Epithelial cell of esophagus (primary cell): ENCODE measurements at places on chromosomes 1 and 21.
A peak's percentile ranks its signal among the peaks of the same experiment; 100 is the strongest.

- no peak for DNase-seq
These were observed 8.5 kb downstream of the MAP10 start for GRCh38 chr1:232813760-232814159.

DNA sequence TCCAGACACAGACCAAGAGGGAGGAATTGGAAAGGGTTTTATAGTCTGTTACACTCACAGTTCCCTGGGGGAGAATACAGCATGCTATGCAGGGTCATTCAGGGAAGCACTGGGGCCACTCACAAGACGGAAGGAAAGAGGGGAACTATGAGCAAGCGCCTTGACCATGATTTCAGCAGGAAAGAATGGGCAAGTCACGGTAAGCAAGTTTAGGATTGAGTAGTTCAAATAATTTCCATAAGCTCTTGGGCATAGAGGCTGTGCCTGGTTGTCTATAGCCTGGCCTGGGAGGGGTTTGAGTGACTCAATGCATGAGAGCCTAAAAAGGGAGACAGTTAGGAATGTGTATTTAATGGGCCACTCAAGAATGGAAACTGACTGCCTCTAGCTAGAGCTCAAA is 176.7 kb downstream of the TTLL7 start:
- DNase-seq = no peak

GRCh38 chr1:184014271-184014670 is 23.3 kb downstream of the COLGALT2 start:
- no peak for DNase-seq

DNA sequence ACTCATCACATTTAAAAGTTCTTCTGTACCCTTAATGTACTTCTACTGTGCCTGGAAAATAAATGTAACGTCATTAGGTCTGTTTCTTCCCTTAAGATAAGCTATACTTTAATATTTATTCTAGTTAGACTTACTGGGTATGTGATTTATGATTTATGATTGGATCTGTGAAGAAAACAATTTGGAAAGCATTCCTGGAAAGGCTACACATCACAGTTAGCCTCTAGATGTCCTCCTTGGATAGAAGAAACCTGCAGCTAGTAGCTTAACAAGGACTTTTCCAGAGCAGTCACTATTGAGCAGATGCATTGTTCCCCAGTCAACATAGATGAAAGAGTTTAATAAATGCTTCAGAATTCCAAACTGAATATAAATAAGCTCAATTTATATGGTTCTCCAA is 22.2 kb upstream of the ABL2 start:
- DNase-seq = peak; percentile 58

DNA sequence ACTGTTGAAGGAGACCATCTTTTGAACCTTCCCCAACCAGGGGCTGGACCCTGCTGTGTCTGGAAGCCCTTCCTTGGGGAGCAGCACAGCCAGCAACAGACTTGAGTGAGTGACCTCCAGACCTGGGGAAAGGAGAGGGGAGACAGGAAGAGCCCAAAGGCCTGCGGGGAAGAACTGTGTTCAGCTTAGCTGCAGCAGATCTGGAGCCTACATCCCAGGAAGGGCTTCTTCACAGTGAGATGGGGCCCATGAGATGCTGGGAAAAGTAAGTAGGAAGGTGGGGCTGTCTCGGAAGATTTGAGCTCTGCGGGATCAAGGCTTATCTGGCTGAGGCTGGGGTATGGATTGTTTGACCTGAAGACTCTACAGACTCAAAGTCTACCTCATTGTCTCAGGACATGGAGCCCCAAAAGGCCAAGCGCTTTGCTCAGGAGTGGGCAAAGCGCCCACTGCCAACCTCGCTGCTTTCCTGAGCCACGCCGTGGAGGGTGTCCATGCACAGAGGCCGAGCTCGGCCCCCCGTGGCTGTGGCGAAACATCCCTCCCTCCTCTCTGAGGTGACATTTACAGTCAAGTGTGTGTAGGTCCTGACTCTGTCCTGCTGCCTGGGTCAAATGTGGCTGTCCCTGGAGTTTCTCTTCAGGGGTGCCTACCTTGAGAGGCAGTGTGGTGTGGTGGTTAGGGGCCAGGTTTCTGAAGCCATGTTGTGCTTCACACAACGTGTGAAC is 24.5 kb downstream of the SPOCD1 start:
- no peak for DNase-seq

GRCh38 chr1:169809370-169810095 is 14.8 kb upstream of the METTL18 start:
- DNase-seq = peak; percentile 51

DNA sequence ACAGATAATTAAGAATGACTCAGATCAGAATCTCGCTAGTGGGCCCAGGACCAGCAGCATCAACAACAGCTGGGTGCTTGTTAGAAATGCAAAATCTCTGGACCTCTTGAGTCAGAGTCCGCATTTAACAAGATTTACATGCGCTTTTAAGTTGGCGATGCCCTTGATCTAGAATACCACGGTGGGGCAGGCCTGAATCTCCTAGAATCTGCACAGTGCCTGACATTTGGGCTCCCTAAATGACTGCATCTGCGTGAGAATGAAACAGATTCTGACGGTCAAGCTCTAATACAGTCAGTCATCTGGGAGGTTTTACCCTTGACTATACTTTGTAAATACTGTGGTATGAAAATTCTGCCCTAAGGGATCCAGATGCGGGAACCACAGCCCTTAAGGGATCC is 17.2 kb upstream of the RAB29 start:
- DNase-seq = no peak

- peak; percentile 84 for DNase-seq
These were observed 8.7 kb upstream of the CADM3 start for GRCh38 chr1:159162516-159163265.

GRCh38 chr1:220516014-220516721 is 11.8 kb upstream of the MARK1 start:
- DNase-seq = peak; percentile 98

- DNase-seq = no peak
These were observed 66.3 kb upstream of the PRDX6 start for GRCh38 chr1:173410794-173411236.

DNA sequence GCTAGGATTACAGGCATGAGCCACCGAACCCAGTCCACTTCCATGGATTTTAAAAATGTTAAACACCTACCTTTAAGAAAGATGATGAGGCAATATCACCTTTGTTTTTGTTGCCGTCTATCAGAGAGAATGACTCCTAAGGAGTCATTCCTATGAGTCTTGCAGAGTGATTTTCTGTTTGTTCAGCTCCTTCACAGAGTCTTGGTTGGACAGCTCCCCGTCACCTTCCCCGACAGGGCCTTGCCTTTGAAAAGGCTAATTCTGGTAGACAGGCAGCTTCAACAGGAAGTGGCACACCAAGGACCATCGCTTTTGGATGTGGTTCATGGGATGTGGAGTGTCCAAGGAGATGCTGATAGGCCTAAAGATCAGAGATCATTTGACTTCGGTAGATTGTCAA is 17.5 kb downstream of the ZBTB18 start:
- peak; percentile 29 for DNase-seq

- DNase-seq = no peak
These were observed 41.3 kb downstream of the COQ8A start for GRCh38 chr1:226981386-226981817.

- DNase-seq = no peak
These were observed 450.7 kb downstream of the PTPRC start for GRCh38 chr1:199089393-199090122.

DNA sequence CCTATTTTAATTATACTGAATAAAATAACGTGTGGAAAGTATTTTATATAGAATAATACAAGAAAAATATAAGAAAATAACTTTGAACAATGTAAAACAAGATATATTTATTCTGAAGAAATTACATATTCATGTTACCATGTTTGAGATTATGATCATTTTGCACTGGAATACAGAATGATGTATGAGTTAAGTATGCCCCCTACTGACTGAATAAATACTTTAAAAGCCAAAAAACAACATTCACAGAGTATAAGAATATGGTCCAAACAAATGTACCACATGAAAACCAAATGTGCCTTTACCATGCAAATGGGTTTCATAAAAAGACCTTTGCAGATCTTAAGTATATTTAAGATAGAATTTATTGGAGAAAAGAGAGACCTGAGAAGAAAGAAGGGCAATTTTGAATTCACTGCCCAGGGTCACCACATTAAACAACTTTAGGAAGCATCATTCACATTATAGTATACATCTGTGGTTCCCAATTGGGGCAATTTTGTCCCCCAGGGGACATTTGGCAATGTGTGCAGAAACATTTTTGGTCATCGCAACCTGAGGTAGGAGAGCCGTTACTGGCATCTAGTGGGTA is 136.6 kb upstream of the GFI1 start:
- no peak for DNase-seq

- no peak for DNase-seq
These were observed 51.2 kb upstream of the DNAJC6 start for GRCh38 chr1:65258106-65258505.

DNA sequence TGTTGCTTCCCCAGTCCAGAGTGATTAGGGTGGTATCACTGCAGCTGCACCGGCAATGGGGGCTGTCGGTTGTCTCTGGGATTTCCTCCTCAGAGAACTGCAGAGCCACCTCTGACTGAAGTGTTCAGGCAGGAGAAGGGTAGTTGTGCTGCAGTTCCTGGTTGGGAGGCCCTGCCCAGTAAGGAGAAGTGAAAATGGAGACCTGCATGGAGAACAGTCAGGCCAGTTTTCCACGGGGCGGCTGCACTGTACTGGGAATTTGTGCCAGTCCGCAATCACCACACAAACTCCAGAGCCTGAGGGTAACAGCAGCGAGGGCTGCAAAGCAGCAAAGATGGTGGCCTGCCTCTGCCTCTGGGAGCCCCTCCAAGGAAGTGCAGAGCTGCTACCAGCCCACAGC is 58.1 kb upstream of the CCDC190 start:
- no peak for DNase-seq

DNA sequence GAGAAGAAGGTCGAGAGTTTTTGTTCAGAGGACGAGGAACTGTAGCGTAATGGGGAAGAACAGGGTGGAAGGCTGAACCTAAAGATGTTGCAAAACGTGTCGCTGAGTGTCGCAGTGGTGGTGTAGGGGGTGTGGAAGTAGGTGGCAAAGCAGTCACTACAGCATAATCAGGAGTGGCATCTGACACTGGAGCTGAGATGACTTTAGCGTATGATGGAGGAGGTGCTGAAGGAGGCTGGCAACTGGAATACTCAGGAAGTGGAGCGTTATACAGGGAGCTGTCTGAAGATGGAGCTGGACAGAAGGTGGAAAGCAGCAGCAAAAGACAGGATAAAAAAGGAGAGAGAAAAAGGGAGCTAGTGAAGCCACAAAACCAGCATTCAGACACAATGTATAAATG is 89.9 kb upstream of the LBR start:
- no peak for DNase-seq

DNA sequence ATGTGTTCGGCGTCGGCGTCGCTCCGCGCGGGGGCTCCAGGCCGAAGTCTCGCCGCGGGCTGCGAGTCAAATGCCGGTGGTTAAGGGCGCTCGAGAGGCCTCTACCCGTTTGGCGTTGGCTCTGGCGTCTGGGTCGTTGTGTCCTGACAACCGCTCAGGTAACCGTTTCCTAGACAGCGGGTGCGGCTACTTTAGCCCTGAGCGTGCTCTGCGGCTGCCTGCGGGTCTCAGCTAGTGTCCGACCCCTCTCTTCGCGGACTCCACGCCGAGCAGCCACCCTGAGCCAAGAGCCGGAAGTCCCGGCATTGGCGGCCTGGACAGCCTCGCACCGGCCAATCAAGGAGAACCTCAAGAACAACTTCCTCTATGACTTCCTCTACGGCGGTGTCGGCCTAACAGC is 173.4 kb downstream of the SETD4 start:
- DNase-seq = no peak
